Suppressor macrophage treated with lipopolysaccharide for 4 hours (primary cell): ENCODE measurements at places on chromosomes 5 and 9.

DNA sequence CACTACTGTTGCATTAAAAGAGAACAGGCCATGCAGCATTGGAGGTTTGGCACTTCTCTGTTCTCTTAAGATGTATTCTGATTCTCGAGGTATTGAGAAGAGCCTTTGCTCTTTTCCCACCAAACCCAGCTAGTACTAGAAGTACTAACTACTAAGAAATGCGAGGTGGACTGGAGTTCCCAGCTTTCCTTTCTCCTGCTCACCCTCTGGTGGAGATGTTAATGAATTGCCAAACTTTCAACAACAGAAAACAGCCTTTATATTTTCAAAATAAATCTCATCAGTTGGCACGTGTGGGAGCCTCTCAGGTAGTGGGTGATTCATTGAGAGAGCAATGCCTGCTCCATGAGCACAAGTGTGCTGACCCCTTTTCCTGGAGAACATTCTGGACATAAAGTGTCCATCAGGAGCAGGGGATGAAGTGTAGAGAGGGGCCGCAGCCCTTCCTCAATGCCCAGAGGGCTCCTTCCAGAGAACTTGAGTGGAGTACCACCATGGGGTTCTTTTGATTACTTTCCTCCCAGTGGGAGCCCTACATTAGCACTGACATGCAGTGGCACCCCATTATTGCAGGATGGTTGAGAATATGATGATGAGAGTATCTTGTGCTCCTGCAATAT is 45.7 kb downstream of the TMEM174 start:
- DNase-seq, result no peak

- DNase-seq, result peak; percentile 37
Measured at GRCh38 chr9:116987721-116988485, 300.8 kb downstream of the TRIM32 start.

DNA sequence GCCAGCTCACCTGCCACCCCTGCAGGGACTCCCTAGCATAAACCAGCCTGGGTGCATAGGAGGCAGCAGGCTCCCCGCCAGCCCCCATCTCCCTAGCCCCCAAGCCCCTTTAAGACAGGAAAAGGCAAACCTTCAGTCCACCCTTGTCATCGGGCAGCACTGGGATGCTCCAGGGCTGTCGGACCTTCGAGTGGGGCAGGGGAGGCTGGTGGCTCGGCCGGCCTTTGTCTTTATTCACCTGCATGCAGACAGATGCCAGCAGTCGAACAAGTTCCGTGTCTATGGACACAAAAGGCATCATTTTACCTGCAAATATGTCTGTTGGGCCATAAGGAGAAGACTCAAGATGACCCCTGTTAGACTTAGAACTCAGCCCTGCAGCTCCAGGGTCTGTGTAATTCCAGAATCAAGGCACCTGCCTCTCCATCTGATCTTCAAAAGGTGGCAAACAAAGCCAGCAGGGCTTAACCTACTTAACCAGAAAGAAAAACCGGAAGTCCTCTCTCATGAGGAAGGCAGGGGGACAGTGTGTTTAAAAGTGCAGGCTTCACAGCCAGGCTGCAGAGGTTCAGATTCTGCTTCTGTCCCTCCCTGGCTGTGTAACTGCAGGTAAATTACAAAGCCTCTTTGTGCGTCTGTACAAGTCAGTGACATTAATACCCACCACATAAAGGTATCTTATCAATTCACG is 16.2 kb downstream of the ANKS6 start:
- DNase-seq, result no peak

- DNase-seq, result no peak
Measured at GRCh38 chr5:98772415-98773213, 849 bp upstream of the RGMB start.

DNA sequence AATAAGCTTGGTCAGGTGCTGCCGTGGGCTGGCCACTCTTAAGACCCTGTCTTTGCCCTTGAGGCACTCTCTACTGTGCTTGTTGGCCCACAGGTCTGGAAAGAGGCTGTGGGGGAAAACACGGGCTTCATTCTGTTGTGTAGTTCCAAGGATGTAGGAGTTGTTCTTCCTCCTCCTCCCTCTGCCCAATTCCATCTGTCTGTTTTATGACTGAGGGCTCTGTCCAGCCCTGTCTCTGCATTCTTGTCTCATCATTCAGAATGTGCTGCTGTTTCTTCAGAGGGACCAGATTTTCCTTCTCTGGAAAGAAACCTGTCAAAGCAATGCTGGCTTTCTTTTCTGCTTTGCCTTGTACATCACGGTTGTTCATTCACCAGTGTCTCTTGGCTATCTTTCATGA is 84.1 kb downstream of the MAP1B start:
- DNase-seq, result no peak

DNA sequence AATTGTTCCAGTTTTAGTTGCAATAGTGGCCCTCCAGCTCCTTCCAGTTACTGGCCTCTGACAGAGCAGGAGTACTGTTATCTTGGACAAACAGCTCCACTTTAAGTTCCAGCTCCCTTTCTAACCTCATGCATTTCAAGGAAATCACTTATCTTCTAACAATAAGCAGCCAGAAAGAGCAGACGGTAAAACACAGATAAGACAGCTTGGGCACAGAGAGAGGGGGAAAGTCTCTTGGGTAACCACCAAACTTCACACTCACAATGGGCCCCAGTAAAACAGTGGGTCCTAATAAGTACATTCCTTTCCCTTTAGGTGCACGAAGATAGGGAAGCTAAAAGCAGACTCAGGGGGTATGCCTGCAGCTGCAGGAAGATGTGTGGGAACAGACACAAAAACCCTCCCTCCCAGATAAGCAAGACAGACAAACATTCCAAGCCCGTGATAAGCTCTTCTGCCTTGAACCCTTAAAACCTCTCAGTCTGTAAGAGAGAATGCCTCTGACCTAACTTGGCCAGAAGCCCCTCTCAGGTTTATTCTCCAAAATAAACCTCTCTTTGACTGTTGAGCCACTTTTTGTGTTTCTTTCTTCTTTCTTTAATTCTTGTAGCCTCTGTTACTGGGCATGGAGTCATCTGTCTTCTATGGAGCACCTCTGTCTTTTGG is 30.8 kb downstream of the OR1J1 start:
- DNase-seq, result no peak

DNA sequence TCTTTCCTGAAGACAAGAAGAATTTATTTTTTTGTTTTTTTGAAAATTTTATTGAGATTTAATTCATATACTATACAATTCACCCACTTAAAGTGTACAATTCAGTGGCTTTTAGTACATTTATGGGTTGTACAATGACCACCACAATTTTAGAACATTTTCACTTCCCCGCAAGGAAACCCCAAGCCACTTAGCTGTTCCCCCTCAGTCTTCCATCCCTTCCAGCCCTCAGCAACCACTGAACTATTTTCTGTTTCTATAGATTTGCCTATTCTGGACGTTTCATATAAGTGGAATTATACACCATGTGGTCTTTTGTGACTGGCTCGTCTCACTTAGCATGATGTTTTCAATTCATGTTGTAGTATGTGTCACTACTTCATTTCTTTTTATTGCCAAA is 28.0 kb downstream of the DNAI1 start:
- DNase-seq, result peak; percentile 21

DNA sequence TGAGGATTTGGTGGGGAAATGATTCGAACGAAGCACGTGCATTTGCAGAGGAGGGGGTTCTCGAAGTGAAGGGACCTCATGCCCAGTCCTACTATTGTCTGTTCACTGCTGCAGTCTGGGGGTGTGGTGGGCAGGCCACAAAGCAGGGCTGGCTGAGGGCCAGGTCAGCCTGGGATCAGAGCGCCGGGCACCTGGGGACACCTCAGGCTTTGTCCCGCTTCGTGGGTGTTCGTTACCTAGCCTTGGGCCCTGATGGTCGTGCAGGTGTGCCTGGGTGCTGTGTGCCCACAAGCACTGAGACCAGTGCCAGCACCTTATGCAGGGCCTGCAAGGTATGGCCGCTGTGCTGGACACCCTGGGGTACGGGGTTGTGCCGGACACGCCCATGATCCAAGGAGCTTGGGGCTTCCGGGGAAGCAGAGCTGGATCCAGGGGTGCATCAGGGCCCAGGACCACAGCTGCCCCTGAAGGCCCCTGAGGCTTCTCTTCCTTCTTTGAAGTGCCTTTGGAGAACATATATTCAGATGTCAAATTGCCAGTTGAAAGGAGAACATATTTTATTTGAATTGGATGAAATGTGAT is 80.6 kb downstream of the COL5A1 start:
- no peak for DNase-seq

- no peak for DNase-seq
Measured at GRCh38 chr9:73515216-73515615, 363.6 kb downstream of the ANXA1 start.

- DNase-seq, result no peak
Measured at GRCh38 chr5:171462928-171463861, 43.7 kb downstream of the FGF18 start.

- no peak for DNase-seq
Measured at GRCh38 chr9:97394881-97395280, 17.0 kb upstream of the TDRD7 start.

DNA sequence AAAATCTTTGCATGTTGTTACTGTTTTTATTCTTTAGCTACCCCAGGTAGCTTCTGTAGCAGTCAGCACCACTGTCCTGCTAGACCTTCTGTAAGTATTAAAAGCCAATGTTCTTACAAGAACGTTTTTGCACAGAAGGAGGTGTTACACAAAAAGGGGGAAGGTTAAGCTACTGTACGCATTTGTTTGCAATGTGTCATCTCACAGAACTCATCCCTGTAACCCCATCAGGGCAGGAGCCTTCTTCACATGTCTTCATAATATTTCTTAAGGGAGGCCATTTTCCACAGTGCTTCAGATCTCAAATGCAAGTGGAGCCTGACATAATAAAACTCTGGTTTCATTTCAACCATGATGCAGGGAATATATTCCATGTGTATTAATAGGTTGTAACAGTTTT is 67.9 kb downstream of the OSMR start:
- no peak for DNase-seq

GRCh38 chr5:167463939-167464338 is 827.5 kb upstream of the WWC1 start:
- no peak for DNase-seq

GRCh38 chr5:83711982-83712601 is 8.6 kb downstream of the HAPLN1 start:
- DNase-seq, result peak; percentile 65

DNA sequence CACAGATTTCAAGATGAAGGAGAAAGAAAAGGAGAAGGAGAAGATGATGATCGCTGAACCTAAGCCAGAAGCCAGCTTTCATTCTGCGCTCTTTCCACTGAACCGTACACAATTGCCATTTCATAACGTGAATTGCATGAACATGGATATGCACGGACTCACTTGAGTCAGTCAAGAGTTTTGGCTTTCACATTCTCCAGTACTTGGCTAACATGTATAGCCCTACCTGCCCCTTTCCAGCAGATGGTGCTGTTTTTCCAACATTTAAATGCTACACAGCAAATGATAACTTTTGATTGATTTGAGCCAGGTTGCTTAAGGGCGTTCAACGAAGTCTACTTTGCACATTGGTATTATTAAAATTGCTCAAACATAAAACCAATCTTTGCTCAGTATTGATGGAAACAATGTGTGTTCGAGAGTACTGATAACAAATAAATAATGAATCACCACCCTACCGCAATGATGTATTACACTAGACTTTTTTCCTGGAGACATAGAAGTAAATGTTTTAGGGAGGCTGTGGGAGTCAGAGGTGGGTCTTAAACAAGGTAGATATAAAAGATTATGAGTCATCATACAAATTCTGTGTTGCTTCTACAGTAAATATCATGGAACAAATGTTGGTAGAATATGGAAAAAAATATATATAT is 196.4 kb downstream of the TRPM3 start:
- DNase-seq, result peak; percentile 64

DNA sequence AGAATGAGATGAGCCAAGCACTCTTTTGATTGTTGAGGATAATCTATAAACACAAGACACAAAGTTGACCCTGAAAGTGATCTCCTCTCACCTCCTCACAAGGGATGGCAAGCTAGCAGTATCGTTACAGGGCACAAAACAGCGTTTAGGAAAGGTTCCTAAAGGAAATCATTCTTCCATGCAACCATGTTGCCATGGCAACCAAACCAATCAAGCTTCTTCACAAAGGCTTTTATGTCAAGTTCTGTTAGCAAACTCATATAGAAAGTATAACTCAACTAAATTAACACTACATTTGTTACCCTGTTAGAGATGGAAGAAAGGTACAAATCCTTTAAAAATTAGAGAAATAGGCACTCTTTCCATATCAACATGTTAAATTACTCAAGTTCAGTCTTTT is 1016.8 kb upstream of the DMAC1 start:
- DNase-seq, result no peak

GRCh38 chr5:87777877-87778276 is 365.1 kb upstream of the CCNH start:
- DNase-seq, result no peak

DNA sequence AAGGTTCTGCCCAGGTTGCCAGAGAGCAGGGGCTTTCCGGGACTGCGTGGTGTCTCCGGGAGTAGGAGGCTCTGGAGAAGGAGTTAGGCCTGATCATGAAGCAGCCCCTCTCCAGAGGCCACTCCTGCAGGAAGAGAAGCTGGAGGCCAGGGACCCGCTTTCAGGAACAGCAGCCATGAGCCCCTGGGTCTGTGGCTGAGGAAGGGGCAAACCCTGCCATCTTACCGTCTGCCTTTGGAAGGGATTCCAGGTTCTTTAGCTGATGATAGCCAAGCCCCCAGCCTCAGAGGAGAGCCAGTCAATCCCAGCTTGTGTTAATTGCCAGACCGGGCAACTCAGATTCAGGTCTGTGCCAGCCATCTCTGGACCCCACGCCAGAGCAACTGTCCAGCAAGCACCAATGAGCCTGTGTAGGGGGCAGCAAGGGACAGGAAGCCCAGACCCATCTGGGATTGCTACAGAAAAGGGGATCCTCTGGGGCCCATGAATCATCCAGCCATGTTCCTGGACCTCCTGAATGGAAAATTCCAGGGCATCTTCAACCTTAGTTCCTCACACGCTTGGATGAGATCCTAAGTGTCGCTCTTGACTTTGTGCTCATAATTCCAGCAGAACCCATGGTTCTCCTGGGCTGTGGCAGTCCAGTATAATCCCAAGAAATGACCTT is 42.7 kb upstream of the MVB12B start:
- DNase-seq, result no peak

DNA sequence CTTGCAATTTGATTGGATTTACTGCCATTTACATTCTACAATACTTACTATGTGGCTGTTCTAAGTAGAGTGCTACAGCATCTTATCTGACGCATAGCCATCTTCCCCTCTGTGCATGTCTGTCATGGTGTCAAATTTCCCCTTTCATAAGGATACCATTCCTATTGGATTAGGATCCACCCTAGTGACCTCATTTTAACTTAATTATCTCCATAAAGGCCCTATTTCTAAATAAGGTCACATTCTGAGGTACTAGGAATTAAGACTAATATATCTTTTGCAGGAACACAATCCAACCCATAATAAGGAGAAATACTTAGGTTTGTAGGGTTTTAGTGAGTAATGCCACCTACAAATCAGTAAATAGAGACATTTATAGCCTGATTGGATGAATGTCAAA is 268.0 kb downstream of the ADAMTSL1 start:
- no peak for DNase-seq

GRCh38 chr5:30142432-30142831 is 1051.1 kb upstream of the CDH6 start:
- DNase-seq, result no peak
